GM06990 (cell line): ENCODE measurements at places on chromosomes 13 and 19.

GRCh38 chr19:11382898-11383705, 1.0 kb downstream of the EPOR start:
- DNase-seq: peak; percentile 61

DNA sequence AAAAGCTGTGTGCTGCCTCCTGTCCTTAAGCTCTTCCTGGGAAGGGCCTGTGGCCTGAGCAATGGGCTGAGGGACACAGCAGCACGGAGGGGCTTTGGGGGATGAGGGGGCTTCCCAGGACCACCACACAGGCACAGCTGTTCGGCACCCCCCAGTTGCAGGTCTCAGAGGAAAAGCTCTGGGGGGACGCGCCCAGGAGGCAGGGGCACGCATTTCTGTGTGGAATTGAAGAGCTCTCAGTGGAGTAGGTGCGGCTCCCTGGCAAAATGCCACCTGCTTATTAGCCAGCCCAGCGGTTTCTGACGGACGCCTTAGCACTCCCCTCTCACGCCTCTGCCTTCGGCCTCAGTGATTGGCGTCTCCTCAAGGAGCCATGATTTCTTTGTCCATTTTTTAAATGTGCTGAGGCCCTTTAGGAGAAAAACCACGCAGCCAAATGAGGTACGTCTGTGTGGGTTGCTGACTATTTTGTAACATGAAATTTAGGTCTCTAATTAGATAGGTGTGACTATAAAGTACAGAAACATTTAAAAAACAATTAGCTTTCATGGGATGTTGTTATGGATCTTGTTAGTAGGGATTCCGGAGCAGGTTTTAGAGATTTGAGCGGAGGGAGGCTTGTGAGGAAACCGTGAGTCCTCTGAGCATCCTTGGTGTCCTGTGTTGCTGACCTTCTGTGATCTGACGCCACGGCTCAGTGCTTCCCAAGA, 4.0 kb downstream of the MCF2L start:
- no peak for DNase-seq

- no peak for DNase-seq
These were observed 11.9 kb downstream of the LTBP4 start for GRCh38 chr19:40612831-40613689.

DNA sequence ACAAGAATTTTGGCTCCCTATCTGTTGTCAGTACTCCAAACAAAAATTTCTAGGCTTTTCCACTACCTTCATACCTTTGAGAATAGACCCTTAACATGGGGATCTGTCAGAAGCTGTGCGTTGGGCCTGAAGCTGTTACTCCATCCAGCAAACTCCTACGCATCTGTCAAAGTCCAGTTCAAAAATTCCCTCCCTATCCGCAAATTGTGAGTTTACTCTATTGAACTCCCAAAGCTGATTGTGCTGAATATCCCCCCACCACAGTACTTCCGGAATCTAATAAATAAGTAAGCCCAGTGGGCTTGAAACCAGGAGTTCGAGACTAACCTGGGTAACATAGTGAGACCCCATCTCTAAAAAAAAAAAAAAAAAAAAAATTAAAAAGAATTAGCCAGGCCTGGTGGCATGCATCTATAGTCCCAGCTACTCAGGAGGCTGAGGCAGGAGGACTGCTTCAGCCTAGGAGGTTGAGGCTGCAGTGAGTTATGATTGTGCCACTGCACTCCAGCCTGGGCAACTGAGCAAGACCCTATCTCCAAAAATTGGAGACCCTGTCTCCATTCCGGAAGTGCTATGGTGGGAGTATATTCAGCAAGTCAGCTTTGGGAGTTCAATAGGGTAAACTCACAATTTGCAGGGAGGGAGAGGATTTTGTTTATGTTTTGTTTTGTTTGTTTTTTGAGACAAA, 930 bp upstream of the FBN3 start:
- no peak for DNase-seq

GRCh38 chr19:55398200-55398925, 9.2 kb downstream of the UBE2S start:
- no peak for DNase-seq

DNA sequence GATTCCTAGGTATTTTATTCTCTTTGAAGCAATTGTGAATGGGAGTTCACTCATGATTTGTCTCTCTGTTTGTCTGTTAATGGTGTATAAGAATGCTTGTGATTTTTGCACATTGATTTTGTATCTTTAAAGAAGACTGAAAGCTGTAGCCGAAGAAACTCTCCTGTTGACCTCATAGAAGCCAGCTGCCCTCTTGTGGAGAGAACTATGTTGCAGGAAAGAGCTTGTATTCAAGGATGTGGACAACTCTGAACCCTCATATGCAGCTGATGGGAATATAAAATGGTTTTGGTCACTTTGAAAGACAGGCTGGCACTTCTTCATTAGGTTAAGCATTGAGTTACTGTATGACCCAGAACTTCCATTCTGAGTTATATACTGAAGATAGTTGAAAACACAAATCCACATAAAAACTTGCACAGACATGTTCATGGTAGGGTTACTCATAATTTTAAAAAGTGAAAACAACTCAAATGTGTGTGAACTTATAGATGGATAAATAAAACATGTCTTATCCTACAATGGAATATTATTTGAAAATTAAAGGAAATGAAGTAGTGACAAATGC, 65.8 kb upstream of the SLITRK6 start:
- no peak for DNase-seq

DNA sequence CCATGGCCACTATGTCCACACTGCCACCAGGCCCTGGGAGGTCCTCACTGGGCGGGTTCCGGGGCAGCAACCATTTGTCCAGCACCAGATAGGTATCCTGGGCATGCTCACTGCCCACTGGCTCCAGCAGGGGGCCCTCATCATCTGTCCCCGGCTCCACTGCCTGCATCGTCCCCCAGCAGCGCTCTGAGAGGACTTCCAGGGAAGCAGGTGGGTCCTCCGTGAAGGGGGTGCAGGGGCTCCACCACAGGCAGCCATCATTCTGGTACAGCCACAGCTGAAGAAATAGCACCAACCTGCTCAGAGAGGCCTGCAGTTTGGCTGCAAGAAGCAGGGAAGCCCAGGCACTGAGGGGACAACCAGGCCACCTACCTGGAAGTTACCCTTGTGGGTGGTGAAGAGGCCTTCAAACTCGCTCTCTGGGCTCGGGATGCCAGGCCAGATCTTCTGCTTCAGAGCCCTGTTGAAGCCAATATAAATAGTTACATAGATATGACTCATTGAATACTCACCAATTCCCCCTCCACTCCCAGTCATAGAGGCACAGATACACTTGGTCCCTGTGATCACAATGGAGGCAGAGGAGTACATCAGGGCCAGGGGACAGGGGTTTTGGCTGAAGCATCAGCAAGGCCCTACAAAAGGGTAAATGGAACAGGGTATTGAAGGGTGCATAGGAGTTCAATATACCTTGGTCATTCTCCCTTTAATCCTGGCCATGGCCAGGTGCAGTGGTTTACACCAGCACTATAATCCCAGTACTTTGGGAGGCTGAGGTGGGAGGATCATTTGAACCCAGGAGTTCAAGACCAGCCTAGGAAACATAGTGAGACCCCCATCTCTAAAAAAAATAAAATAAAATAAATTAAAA, 4.1 kb downstream of the SWSAP1 start:
- no peak for DNase-seq

- no peak for DNase-seq
These were observed 160.1 kb downstream of the TEX29 start for GRCh38 chr13:111480503-111480902.

DNA sequence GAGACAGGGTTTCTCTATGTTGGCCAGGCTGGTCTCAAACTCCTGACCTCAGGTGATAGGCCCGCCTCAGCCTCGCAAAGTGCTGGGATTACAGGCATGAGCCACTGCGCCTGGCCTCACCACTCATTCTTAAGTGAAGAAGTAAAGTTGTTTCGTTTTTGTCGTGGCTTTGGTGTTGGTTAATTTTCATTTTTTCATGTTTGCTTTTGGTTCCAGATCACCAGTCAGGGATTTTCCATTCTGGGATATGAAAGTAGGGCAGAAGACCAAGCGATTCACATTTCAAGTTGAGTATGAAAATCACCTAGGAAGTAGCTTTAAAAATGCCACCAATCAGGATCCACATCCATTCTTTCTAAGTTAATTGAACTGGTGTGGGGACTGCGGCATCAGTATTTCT, 289.9 kb downstream of the DIAPH3 start:
- DNase-seq: no peak

DNA sequence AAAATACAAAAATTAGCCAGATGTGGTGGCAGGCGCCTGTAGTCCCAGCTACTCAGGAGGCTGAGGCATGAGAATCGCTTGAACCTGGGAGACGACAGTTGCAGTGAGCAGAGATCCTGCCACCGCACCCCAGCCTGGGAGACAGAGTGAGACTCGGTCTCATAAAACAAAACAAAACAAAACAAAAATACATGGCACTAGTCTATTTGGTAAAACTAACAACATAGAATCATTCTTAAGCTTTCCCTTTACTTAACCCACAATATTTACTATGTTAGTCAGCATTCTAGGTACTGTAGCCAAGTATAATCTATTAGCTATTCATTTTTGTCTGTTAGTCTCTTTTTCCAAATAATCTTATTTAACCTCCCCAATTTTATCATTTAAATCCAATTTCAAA, 1482.8 kb downstream of the SLITRK5 start:
- no peak for DNase-seq

- no peak for DNase-seq
These were observed 211.1 kb upstream of the TSHZ3 start for GRCh38 chr19:31560086-31561060.

DNA sequence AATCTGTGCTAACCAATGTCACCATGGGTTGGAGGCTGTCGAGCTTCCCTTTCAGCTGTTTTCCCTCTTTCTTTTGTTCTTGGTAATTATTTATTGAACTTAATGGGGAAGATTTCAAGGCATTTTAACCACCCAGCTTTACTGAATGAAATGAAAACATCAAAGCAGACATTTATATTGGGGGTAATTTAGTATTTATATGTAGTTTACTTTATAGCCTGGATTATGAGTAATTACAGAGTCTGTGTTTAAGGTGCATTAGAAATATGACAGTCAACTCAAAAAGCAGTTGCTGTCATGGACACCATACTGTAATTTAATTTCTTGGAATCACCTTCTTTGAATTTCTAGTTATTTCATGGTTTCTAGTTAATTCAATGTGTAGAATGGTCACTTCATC, 42.0 kb downstream of the TNFRSF19 start:
- no peak for DNase-seq

GRCh38 chr19:39754971-39755370, 17.1 kb upstream of the CLC start:
- no peak for DNase-seq

DNA sequence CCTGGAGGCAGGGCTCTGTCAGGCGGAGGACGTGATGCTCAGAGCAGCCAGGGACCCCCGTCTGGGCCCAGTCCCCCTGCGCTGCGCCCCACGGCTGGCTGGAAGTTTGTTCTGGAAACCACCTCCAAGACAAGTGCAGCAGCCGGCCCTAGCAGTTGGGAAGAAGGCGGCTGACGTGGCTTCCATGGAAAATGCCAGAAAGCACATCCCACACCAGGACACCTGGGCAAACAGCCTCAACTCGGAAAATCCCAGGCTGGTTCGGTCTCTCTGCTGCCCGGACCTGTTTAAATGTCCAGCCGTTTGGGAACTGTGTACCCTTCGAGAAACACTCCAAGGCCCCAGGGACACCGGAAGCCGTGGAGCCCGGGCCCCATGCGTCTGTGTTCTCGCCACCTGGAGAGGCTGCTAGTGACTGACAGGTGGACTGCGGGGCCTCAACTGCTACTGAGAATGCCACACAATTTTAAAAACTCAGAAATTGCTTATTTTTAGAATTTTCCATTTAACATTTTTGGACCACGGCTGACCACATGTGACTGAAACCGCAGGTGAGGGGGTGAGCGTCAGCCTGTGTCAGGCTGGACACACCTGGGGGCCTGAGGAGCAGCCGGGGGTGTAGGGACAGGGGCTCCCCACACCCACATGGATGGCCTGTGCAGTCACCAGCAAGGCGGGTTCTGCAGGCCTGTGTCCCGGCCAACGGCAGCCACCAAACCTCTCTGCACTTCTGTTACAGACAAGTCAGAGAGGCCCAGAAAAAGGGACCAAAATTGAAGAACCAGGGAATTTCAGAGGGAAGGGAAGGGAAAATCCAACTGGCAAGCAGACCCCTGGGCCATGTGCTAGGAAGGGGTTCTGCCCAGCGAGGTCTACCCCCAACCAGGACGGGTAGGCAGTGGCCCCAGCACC, 31.7 kb downstream of the RASA3 start:
- DNase-seq: no peak

DNA sequence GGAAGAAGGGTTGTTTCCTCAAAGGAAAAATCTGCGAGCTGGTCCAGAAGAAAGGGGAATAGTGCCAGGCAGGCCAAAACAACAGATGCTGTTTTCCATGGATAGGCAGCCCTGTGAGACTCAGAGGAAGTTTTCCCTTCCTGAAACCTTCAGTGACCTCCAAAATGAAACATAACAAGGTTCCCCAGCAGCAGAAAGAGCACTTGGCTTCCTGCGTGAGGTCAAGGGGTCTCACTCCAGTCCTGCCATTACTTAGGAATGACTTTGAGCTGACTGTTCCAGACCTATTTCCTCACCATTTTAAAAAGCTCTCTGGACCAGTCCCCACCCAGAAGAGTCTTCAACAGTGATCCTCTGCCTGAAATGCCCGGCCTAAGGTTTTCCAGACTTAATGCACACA, 104.6 kb upstream of the IPO5 start:
- DNase-seq: no peak

GRCh38 chr19:39131255-39131755, 5.7 kb downstream of the PAK4 start:
- no peak for DNase-seq

DNA sequence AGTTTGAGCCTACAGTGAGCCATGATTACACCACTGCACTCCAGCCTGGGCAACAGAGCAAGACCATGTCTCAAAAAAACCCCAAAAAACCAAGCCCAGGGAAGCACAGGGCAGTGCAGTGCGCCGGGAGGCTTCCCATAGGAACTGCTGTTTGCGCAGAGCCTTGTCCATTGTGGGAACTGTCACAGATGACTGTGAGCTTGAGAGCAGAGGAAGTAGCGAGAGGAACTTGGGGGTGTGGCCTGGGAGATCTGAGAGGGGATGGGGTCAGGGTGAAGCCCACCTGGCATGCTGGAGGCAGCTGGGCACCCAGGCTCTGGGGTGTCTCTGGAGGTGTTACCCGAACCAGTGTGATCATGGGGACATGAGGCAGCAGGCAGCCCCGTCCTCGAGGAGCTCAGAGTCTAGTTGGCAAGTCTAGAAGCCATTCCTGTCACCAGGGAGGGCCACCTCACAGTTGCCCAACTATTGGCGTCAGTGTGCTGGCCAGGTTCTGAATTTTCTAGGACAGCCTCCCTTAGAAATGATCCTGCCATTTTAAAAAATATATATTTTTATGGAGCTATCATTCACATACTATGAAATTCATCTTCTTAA, 10.4 kb downstream of the KDM4B start:
- DNase-seq: no peak
